Stimulated activated CD4-positive, alpha-beta T cell treated with anti-CD3 and anti-CD28 coated beads, Interleukin-1b, Interleukin-23, amount 100 ng/mL, for 48 hours (primary cell): ENCODE measurements at places on chromosomes 12 and 14.
A peak's percentile ranks its signal among the peaks of the same experiment; 100 is the strongest.

DNA sequence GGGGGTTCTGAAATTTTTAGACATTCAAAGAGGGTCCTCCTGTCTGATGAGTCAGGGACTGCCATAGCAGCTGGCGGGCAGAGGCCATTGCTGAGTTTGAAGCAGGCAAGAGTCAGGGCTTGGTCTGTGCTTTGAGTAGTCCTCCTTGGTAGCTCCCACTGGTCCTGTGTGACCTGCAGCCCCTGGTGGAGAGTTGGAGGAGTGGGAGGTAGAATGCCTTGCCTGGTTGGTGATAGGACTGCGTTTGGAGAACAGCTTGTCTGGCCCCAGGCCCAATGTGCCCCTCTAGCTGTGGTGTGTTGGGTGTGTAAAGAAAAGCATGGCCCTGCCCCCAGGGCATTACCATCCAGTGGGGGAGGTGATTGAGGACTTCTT lies 116.7 kb downstream of the BEGAIN start:
- DNase-seq, result no peak

GRCh38 chr12:48070731-48071130 lies 35.1 kb downstream of the SENP1 start:
- no peak for DNase-seq

GRCh38 chr14:92302481-92302880 lies 20.5 kb upstream of the SLC24A4 start:
- no peak for DNase-seq

GRCh38 chr14:63647696-63648410 lies 6.2 kb upstream of the WDR89 start:
- DNase-seq, result peak; percentile 16

GRCh38 chr12:113634982-113635381 lies 163.3 kb upstream of the LHX5 start:
- no peak for DNase-seq

DNA sequence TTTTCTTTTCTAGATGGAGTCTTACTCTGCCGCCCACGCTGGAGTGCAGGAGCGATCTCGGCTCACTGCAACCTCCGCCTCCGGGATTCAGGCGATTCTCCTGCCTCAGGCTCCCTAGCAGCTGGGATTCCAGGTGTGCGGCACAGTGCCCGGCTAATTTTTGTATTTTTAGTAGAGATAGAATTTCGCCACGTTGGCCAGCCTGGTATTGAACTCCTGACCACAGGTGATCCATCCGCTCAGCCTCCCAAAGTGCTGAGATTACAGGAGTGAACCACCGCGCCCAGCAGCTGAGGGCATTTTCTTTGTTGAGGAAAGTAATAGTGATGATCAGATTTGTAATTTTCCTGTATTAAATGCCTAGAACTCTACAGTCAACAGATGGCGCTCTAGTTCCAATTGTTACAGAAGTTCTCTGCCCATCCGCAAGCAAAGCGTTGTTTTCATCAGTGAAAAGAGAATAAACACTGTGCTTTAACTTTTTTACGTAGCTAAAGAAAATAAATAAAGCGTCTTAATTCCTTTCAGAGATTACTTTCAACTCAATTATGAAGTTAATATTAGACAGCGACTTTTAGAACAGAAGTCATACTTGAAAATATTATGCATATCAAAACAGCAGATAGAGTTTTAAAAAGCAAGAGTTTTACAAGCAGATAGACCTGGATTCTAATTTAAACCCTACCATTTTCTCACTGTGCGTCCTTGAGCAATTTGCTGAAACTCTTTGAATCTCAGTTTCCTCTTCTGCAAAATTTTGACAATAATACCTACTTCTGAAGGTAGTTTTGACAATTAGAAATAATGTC lies 335.1 kb downstream of the DUSP6 start:
- no peak for DNase-seq

GRCh38 chr12:90298289-90298948 lies 589.8 kb upstream of the ATP2B1 start:
- DNase-seq, result no peak

- no peak for DNase-seq
These were observed 201.2 kb downstream of the DPF3 start for GRCh38 chr14:72692696-72693095.

GRCh38 chr14:96096639-96097610 lies 57.8 kb downstream of the C14orf132 start:
- no peak for DNase-seq

DNA sequence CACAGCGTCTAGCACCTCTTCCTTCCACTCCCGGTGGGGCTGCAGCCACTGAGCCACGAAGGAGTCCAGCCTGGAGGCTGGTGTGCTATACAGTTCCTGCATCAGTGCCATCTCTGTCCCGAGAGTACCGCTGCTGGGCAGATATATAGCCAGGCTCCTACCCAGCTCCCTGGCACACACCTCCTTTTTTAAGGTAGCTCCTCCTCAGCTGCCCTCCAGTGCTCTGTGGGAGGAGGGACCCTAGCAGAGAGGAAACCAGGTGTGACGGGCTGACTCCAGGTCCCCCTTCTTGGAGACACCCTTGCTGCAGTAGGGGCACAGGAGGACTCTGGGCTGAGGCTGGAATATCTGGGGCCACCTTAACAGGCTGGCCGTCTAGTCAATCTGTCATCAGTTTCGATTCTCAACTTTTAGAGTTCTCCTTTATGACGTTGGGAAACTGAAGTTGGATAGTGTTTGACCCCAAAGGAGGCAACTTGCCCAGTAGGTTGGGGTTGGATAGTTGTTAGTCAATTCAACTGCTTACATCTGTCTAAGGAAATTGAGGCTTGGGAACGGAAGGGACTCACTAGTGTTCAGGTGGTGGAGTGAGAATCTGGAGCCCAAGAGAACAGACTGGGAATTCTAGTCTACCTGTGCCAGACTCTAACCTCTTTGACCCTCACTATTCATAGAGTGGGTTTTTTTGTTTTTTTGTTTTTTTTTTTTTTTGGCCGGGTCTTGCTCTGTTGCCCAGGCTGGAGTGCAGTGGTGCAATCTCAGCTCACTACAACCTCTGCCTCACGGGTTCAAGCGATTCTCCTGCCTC lies at the start of gene OASL:
Gene OASL (minus strand): TSS at position 386 of the 808 bp plus-strand sequence. CDS start 275 bp downstream, at position 111.
- DNase-seq, result peak; percentile 53

GRCh38 chr14:37972941-37973887 lies 234.5 kb upstream of the SSTR1 start:
- DNase-seq, result no peak

- peak; percentile 49 for DNase-seq
These were observed 16.4 kb upstream of the VWF start for GRCh38 chr12:6140651-6141447.

- DNase-seq, result no peak
These were observed 47.4 kb downstream of the TCHP start for GRCh38 chr12:109947521-109947920.

GRCh38 chr14:74948228-74949175 lies 6.9 kb downstream of the PGF start:
- DNase-seq, result no peak

DNA sequence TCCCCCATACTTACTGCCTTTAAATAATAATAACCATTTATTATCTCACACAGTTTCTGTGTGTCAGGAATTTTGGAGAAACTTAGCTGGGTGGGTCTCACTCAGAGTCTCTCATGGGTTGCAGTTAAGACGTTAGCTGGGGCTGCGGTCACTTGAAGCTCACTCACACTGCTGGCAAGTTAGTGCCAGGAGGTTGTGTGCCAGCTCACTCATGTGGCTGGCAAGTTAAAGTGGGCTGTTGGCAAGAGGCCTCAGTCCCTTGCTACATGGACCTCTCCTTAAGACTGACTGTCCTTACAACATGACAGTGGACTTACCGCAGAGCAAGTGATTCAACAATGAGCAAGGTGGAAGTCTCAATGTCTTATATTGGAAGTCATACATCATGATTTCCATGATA lies 61.3 kb upstream of the AVPR1A start:
- DNase-seq, result no peak

GRCh38 chr14:71262441-71262840 lies 355.2 kb downstream of the PCNX1 start:
- no peak for DNase-seq

DNA sequence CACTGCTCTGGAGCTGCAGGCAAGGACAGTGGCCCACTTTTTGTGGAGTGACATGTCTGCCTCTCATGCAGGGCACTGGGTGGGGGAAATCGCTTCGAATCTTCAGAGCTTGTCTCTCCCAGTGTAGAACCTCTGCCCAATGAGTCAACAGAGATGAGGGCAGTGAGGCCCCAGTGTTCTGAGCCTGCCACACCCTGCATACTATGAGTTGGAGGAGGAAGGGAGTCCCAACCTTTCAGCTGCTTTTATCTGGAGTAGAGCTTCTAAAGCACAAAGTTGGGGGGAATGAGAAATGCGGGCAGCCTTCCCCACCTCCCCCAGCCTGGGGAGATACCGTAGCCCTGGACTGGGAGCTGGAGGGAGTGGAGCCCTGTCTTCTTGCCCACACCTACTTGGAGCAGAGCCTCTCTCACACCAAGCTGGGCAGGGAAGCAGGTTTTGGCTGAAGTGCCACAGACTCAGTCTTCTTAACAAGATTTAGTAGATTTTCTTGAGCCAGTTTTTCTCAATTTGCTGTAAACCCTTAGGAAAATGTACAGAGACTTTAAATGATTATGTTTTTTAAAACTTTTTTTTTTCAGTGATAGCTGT lies 159.1 kb downstream of the ADGRD1 start:
- DNase-seq, result no peak

DNA sequence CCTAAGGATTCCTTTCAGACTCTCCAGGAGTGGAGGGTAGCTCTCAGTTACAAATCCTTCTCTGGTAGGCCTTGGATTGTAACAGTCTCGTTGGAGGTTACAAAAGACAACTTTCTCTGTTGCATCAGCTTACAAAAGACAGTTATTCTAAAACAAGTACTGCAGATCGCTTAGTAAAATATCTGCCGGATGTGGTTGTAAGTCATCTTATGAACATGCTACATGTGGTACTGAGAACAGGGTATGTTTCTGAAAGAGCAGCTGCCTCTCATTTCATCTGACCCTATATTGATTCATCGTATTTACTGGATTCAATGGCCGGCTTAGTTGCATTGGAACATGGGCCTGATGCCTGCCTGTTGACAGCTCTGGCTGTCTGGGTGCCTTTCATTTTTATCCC lies 157.4 kb downstream of the PTCSC3 start:
- DNase-seq, result no peak

DNA sequence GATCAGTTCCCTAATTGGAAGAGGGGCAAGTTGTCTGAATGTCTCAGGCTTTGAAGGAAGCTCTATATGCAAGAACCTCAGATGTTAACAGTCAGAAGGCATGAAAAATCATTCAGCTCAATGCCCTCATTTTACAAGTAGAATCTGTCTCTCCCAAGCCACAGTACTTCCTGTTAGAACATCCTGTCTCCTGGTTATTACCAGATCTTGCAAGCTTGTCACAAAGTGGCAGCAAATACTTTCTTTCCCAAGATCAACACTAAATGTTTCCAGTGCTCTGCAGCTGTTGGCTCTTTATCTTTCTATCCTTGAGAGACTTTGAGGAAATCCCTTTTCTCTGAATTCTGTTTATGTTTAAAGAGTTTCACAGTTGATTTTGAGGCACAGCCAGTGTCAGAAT lies 235.5 kb downstream of the AKAP6 start:
- no peak for DNase-seq

DNA sequence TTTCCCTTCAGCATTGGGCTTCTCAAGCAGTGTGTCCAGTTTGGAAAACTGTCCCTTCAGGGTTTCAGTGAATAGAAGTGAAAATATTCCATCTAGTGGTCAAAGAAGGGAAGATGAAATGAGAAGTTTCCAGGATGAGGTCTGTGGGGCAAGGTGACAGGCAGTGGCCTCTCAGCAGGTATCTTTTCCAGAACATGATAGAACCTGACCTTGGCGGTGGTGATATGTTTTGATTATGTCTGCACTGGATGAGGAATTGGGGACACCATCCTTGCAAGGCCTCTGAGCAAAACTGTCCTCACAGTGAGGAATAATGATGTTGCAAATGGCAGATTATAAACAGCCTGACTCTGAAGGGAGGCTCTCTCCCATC lies 4.7 kb downstream of the GPX2 start:
- DNase-seq, result no peak

GRCh38 chr12:82554529-82554928 lies 132.2 kb upstream of the TMTC2 start:
- no peak for DNase-seq

DNA sequence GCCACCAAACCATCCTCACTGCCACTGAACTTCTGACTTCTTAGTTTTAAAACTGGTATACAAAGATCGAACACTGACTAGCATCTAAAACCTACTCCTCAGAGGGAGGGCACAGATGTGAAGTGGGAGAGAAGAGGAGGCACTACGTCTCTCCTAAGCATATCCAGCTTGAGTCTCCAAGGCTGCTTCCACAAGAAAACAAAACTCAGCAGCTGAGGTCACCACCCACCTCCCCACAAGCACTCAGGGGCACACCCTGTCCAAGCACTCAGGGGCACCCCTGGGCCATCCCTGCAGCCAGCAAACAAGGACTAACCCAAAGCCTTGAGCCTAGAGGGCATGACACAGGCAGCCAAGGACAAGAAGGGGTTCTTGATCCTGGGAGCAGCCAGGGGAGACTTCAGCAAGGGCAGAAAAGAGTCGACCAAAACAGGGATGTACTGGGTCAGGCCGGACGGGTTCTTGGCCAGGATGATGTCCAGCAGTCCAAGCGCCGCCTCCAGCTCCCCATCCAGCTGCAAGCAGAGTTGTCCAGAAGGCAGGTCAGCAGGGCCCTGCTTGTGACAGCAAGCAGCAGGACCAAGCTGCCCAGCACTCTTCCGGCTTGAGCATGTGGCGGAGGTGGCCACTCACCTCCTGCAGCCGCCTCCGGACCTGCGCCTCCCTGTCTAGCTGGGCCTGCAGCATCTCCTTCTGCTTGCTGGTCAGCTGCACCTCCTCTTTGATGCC lies 34.8 kb downstream of the GCN1 start:
- DNase-seq, result no peak

GRCh38 chr12:57139796-57140649 lies 7.4 kb downstream of the LRP1-AS start:
- no peak for DNase-seq

DNA sequence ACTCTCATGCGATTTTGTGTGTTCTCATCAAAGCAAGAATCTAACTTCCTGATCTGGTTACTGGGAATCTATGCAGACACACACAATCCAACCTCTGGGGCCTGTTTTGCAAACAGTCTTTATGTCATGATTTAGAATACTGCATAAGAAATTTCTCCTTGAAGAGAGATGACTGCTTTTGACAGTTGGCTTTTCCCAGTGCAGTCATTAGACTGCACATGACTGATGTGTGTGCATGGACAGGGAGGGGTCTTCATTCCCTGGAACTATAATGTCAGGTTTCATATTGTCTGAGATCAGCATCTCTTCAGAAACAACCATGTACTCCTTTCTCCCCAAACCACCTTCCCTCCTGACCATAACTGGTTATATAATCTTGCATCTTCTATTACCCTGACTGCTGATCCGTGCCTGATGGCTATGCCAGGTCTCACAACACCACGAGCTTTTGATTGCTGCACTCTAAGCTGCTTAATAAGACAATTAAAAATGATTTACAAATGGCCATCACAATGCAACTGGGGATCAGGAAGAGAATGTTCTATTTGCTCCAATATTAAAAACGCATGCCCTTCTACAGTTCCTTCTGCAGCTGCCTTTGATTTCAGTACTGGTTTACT lies 995.4 kb downstream of the NRXN3 start:
- no peak for DNase-seq

GRCh38 chr14:26593357-26593756 lies 4.5 kb downstream of the NOVA1 start:
- DNase-seq, result no peak
